ENCODE measurements at places on chromosomes 4 and X.
A peak's percentile ranks its signal among the peaks of the same experiment; 100 is the strongest.

DNA sequence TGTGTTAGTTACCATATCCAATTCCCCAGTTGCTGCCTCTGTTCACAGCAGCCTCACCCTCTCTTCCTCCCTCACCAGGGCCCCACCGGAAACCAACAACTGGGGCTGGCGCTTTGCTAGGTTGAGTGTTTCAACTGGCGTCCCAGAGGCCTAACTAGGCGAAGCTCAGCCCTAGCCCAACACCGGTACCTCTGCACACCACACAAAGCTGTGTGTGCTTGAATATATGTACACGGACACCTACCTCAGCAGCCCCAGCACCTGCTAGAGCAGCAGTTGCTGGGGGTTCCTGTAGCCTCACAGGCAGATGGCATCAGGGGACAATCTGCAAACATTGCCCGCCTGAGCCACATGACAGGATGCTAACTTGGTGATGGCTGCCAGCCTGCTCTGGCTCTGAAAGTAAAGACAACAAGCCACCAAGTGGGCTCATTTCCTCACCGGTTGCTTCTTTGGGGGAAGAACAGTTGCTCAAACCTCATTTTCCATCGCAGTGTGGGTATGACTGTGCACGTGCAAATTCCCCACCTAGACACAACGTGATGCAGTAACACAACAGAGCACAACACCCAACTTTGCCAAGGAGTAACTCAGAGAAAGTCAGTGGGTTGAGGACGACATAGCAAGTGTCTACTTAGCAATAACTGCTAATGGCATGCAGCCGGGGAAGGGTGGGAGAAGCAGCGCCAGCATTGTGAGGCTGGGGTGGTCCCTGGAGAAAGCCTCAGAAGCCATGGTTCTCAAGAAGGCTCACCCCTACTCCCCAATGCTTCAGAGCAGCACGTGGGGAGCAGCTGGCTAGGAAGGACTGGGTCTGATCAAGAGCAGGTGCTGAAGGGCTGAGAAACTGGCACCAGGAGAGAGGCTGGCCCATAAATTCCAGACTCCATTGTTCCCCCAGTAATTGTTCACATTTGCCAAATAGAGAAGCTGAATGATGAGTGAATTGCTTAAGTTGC is 139.5 kb downstream of the SH3KBP1 start:
- DNase-seq = peak; percentile 51

GRCh38 chr4:6692806-6693205 is 872 bp upstream of the S100P start:
- no peak for DNase-seq

DNA sequence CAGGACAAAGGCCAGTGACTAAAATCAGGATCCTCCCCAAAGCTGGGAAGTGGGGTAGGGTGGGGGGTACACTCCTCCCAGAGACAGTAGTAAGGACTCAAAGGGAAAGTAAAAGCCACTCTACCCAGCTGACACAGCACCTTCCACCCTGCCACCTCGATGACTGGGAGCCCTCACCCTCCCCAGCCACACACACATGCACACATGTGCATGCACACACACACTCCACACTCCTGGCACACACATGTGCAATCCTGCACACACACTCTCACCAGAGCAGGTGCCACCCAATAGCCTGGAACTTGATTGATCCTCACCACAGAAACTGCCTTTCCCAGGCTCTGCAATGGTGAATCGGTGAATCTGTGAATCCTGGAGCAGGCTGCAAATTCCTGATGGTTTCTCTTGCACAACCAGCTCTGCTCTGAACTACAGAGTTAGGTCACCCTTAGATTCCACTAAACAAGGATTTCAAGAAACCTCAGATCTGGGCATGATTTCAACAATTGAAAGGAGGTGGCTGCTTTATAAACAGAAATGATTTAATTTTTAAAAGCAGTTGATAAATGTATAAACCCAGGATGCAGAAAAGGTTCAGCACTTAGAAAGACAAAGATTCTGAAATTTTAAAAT is 21.5 kb downstream of the AMOT start:
- DNase-seq = no peak

DNA sequence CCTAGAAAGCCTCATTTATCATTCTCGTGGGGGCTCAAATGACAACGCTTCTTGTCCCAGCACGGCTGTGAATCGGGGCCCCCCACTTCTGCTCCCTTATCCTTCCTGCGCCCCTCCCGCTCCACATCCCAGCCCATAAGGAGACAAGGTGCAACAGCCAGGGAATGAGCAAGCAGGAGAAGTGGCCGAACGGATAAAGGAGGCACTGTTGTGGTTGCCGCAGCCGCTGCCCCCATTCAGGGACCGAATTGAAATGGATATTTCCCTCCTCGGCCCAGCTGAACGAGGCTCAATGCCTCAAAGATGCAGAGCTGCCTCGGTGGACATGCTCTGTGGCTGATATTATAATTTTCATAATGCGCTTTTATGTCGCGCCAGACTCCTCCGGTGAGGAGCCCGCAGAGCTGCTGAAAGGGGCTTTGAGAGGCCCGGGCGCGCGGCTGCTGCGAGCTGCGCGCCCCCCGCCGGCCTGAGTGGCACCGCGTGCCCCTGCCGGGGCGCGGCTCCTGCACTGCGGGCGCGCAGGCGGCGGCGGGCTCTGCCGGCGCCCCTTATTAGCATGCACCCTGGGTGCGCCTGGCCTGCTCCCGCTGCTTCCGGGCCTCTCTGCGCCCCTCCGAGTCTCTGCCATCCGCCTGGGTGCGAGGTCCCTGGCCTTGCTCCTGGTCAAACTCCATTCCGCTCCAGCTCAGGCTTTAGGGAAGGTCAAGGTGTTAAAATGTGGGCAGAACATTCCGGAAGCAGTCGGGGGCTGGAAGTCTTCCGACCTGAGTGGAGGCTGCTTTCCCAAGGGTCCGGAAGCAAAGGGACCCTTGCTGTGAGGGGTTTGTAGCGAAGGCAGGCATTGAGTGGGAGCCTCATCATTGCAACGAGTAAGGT is 68.2 kb upstream of the TMEM33 start:
- DNase-seq = no peak

DNA sequence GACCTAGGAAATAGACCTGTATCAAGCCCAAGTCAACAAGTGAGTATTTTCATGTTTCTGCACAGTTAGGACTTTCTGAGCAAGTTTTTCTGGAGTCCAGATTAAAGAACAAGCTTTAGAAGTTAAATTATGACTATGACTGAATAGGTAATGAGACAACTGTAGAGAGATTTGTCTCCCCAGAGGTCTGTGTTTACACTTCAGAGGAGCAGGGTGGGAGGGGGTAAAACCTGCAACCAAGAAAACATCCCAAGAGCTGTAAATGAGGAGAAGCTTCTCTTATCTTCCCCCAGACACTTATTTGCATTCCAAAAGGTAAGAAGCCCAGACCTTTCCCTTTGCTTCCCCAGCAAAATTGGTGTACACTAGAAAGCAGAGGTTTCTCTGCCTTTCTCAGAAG is 22.1 kb upstream of the CEP135 start:
- DNase-seq = no peak

DNA sequence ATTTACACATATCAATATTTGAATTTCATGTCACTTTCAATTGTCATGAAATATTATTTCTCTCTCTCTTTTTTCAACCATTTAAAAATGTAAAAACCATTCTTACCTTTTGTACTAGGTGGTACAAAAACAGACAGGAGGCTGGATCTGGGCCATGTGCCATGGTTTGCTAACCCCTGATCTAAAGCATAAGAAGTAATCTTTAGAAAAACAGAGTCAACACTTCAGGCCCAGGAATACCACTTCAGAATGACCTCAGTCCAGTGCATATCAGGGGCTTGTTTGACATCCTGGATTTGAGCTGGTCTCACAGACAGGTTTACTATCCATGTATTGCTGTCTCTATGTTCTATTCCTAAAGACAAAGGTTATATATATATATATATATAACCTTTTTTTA is 102.5 kb downstream of the DCHS2 start:
- no peak for DNase-seq

DNA sequence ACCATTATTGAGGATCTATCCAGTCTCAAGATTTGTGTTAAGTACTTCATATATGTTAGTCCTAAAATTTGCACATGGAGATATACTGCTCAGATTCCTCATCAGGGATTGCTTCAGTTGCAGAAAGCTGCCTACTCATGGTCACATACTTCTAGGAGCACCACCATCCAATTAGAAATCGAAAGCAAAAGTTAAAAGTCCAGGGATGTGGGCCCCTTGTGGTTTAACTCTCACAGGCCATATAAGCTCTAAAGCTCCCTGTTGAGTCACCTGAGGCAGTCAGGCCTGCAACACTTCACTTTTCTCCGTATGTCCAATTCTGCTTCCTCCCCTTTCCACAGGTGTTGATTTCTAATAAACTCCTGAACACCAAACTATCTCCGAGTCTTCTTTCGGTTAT is 84.2 kb downstream of the CNOT6L start:
- no peak for DNase-seq

GRCh38 chrX:1542994-1543725 is 6.2 kb upstream of the P2RY8 start:
- no peak for DNase-seq

DNA sequence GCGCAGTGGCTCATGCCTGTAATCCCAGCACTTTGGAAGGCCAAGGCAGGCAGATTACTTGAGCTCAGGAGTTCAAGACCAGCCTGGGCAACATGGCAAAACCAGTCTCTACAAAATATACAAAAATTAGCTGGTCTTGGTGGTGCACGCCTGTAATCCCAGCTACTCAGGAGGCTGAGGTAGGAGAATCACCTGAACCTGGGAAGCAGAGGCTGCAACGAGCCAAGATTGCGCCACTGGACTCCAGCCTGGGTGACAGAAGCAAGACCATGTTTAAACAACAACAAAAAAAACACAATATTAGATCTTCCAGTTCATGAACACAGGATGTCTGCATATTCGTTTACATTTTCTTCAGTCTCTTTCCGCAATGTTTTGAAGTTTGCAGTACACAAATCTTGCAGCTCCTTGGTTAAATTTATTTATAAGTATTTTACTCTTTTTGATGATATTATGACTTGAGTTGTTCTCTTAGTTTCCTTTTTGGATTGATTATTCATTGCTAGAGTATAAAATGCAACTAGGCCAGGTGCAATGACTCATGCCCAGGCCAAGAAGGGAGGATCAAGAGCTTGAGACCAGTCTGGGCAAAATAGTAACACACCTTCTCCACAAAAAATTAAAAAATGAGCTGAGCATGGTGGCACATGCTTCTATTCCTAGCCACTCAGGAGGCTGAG is 30.4 kb upstream of the ABCG2 start:
- DNase-seq = no peak

GRCh38 chr4:137312257-137312656 is 220.0 kb downstream of the PCDH18 start:
- DNase-seq = no peak

DNA sequence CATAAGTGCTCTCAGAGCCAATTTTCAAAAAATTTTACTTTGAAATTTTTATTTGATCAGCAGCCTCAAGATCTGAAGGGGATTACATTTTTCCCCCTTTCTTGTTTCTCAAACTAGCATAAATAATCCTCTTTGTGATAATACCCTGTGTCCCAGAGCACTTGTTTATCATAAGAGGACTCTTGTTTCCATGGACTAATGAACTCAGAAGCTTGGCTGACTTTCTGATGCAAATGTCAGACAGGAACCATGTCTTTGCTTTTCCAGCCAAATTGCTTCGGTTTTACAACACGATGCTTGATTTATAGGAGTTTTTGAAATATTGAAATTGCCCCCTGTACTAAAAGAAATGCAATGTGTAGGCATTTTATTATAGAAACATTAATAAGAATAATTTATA is 859.3 kb upstream of the LCORL start:
- no peak for DNase-seq

- no peak for DNase-seq
Observed at GRCh38 chrX:24668111-24668510, 21.0 kb upstream of the PCYT1B start.

DNA sequence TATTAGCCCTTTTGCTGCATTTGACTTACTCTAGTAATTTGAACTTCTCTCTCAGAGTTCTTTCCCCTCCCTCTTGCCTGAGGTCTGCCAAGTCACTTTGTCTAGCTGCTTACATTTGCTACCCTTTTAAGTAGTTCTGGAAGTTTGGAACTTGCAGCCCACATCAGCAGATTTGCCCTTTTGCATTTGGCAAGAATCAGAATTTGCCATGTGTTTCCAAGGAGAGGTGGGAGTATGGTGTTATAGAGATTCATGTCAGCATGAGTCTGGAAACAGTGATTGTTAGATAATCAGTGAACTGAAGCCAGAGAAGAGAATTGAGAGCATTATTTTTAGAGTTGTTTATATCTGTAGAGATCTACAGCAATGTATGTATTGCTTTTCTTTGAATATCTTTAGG is 52.1 kb downstream of the KLHL34 start:
- no peak for DNase-seq

- DNase-seq = no peak
Observed at GRCh38 chrX:13022926-13023325, 21.5 kb downstream of the FAM9C start.

GRCh38 chrX:15471028-15471427 is 22.1 kb downstream of the PIR start:
- peak; percentile 15 for DNase-seq

DNA sequence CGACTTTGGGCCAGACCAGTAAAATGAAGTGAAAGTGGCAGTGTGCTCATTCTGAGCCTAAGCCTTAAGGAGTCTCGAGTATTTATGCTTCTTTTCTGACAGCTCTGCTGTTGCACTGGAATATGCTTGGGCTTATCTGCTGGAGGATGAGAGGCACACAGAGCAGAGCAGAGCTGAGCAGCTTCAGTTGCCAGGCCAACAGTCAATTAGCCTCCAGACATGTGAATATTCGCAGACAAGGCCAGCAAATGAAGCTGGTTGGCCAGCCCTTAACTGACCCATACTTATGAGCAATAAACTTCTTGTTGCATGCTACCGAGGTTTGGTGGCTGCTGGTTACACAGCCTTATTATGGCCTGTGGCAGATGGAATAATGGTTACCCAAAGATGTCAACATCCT is 203.0 kb upstream of the GEMIN8 start:
- DNase-seq = no peak

DNA sequence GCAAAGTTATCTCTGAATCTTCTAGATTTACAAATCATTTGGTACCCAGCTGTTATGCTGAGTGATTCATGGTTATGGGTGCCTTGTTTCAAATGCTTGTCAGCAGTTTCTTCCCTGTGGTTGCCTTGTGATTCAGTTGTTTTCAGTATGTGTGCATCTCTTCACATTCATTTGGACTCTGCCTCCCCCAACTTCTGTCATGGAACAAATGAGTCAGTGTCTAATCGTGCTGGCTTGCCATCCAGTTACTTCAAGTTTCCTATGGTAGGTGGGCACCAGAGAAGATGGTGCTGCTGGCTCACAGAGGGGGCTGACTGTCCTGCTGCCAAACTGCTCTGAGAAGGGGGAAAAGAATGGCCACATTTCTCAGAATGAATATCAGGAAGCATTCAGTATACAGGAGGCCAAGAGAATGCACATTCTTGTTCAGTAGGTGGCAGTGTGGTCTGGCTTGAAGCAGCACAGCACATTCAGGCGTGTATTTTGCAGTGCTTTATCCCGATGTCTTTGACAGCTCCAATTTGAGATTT is 260.9 kb downstream of the GLUD2 start:
- no peak for DNase-seq

- no peak for DNase-seq
Observed at GRCh38 chr4:6951880-6952381, 42.3 kb downstream of the TBC1D14 start.

GRCh38 chr4:135966936-135967335 is 1565.4 kb downstream of the PCDH18 start:
- DNase-seq = no peak

Measured in activated T-cell treated with anti-CD3 and anti-CD28 coated beads for 1 hour (primary cell).